Fibroblast of skin of right biceps (primary cell): ENCODE measurements at places on chromosomes 1 and 21.

DNA sequence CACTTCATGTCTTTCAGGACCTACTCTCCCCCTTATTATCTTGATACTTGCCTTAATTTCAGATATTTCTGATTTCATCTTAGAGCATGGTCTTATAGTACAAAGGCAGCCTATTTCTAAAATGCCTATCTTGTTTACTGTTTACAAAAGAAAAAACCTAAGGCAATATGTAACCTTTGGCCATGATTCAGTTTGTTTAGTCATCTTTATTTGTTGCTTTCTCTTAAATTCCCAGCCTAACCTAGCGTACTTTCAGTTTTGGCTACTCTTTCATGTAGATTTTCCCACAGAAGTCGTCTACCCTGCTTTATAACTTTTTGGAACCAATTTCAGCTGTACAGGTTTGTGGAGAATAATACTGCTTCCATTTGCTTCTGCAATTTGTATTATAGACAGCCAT is 81.8 kb downstream of the KIF1B start:
- no peak for DNase-seq

- DNase-seq = peak; percentile 41
These were observed 18.1 kb downstream of the B3GALT5 start for GRCh38 chr21:39630827-39631226.

DNA sequence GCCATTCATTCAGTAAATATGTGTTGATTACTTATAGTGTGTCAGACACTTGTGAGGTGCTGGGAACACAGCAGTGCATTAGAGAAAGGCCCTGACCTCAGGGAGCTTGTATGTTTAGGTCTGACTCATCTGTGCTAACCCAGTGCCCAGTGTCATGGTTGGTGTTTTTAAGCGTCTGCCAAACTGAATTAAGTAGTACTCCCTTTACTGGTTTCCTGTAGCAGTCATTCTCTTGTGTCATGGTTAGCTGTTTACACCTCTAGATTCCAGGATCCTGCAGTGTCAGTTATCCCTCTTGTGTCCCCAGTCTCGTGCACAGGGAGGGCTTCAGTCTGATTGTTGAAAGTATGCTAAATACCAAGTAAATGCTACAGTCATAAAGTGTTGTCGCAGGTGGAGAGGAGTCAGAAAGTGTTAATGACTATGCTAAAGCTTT is 14.2 kb downstream of the UCK2 start:
- DNase-seq = peak; percentile 49

DNA sequence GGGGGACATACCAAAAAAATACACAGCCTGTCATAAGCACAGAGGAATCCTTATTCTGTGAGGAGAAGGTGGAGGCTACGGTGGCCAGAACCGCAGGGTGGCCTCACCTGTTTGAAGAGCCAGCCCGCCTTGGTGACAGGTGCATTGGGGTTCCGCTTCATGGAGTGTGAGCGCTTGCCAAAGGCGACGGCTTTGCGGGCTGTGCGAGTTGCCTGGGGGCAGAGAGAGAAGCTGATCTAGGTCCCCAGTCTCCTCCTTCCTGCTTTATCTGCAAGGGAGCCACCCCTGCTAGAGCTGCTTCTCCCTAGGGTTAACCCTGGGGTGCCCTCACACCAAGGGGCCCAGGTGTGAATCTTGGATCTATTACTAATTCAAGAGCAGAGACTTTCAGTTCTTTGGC is 54.3 kb upstream of the GOLT1A start:
- DNase-seq = no peak

DNA sequence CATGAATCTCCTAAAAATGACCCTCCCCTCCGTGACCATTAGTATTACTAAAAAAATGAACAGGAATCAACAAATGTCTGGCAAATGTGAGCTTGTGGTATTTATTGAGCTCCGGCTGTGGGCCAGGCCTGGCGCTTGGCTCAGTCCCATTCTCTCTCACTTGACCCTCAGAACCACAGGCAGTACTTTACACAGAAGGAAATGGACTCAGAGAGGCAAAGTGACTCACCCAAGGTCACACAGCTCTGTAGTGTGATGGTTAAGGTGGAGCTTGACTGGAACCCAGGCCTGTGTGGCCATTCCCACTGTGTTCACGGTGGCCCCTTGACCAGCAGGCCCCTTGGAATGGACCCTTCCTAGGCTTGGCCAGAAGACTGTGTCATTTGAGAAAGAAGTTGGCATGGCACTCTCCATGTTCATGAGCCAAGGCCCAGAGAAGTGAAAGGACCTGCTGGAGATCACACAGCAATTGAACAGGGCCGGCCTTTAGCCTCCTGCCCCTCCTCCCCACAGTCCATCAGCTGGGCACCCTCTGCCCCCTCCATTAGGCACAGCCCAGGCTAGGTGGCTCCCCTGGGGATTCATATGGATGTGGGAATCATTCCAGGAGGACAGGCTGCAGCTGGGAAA is 32.1 kb downstream of the FAM151A start:
- no peak for DNase-seq

- DNase-seq = no peak
These were observed 25.0 kb upstream of the CD1D start for GRCh38 chr1:158155673-158156072.

DNA sequence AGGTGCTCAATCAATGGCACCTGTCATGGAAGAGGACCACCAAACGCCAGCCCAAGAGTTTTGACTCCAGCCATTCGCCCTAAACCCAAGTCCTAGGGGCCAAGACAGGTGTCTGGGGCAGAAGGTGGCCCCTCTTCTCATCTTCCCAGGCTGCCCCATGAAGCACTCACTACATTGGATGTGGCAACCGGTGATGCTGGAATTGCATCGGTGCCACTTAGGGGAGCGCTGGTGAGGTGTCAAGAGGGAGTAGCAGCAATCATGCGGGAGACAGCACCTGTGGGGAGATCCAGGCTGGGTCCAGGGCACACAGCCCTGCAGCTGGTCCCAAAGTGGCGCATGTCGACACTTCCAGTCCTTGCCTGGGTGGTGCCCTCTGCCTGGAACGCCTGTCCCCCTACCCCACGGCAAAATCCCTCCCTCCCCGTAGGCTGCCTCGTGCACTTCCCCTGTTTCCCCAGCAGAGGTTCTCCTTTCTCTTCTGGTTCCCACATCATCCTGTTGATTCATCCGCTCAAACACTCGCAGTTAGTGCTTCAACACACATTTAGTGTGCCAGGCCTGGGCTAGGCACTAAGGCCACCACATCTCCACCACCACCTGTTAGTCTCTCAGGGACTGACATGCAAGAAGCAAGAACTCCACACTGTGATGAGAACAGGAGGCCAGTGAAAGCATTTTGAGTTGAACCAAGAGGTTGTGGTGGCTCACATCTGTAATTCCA is 18.5 kb downstream of the PLA2G2D start:
- DNase-seq = peak; percentile 43

- peak; percentile 53 for DNase-seq
These were observed 6.4 kb downstream of the ADARB1 start for GRCh38 chr21:45080639-45081414.

DNA sequence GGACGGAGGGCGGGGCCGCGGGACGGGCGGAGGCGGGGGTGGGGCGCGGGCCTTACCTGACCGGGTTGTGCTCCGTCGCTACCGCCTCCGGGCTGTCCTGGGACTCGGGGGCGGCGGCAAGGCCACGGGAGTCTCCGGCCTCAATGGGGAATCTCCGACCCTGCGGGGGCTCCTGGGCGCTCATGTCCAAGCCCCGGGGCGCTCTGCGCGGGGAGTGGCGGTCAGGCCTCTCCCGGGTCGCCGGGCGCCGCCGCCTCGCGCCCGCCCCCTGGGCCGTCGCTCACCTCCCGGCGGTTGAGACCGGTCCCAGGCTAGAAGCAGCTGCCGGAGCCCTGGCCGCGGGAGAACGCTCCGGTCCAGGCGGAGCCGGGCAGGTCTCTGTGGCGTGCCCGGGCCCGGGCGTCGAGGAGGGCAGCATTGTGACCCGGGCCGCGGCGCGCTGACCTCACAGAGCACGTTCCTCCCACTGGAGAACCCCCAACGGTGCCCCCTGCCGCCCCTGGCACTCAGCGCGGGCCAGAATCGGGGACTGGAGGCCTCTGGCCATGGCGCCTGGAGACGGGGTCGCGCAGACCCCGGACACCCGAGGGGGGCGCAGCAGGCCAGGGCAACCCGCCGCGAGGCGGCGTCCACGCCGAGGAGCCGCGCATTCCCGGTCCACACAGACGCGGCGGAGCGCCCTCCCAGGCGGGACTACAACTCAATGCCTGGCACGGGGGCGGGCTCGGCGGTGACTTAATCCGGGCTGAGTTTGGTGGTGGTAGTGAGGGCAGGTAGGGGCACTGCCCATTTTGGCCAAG is 411 bp downstream of the FAM229A start:
- DNase-seq = peak; percentile 37

DNA sequence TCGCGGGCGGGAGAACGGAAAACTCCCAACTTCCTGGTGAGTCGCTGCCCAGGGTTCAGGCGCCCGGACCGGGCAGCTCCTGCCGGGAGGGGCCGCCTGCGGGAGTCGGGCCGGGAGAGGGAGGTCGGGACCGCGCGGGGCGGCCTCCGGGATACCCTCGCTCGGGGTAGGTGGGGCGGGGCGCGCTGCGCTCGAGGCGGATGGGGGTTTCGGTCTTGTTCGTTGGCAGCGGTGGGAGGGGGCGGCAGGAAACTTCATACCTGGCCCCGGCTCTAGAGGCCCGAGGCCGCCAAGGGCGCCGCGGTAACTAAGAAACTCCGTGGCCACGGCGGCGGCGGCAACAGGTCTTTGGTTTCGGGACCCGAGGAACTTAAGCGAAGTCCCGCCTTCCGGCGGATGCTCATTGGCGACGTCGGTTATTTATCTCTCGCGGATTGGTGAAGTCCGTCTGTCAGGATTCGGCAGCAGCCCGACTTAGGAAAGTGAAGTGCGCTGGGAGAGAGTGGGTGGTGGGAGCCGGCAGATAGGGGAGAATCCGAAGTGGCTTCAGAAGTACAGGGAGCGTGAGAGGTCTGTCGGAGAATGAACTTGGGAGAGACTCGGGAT is 546 bp downstream of the NEK7 start:
- DNase-seq = peak; percentile 94

GRCh38 chr1:56287721-56288120 is 291.6 kb downstream of the PLPP3 start:
- DNase-seq = no peak

- DNase-seq = no peak
These were observed 279.3 kb downstream of the PAPPA2 start for GRCh38 chr1:176742322-176742721.

GRCh38 chr1:225950905-225951497 is 10.0 kb upstream of the LEFTY2 start:
- no peak for DNase-seq
